Stimulated activated CD4-positive, alpha-beta T cell treated with anti-CD3 and anti-CD28 coated beads, Interleukin-12 subunit alpha, Interleukin-12 subunit beta, amount 100 ng/mL, for 48 hours (primary cell): ENCODE measurements at places on chromosomes 13 and 19.

DNA sequence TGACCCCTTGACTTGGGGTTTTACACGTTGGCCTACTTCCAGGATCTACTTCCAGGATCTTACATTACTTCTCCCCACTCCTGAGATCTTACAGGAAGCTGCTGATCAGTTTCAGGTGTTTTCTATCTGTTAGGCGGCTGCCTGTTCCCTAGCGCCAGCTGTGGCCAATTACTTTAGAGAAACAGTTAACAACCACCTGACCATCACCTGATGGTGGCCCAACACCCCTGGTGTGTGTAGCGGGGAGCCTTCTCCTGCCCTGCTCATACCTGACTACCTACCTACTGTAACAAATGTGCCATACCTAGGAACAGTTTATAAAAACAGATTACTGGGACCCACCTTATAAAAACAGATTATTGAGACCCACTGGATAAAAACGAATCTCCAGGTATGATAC is 2.8 kb upstream of the POP4 start:
- DNase-seq, result no peak

DNA sequence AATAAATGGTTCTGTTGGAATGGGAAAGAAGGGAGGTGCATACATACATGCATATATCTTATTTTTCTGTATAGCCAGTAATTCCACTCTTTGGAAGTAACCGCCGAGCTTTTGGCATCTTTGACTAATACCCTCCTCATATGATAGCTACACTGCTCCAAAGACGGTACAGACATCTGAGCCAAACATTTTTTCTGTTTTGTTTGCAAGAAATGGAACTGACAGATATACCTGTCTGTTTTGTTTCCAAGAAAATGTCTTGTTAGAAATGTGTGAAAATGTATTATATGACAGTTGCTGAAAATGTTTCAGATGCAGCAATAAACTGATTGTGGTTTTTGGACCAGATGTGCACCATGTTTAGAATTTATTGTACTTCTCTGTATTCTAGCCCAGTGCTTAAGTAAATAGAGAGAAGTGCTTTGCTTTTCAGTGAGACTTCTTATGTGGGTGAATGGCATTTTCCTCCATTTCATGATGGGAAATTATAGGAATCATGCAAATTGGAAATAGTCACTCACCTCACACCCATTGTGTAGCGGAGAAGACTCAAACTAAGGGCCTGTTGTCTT is 396.9 kb downstream of the KCNRG start:
- DNase-seq, result no peak

GRCh38 chr13:113369881-113370280 is 6.0 kb upstream of the GRTP1 start:
- DNase-seq, result no peak

DNA sequence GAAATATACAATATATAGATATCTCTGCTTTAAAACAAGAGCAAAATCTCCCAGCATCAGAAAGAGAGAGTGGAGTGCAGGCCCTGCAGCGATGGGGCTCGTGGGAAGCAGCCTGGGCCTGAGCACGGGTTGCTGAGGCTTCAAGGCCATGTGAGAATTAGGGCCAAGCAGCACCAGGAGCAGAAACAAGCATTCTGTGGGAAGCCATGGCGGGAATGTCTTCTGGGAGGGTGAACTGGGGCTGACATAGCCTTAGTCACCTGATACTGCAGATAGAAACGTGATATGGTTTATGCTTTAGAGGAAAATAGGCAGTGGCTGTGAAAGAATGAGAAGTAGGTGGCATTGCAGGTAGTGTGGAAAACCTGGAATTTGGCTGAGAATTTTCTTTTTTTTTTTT is 472.3 kb downstream of the IRS2 start:
- no peak for DNase-seq

DNA sequence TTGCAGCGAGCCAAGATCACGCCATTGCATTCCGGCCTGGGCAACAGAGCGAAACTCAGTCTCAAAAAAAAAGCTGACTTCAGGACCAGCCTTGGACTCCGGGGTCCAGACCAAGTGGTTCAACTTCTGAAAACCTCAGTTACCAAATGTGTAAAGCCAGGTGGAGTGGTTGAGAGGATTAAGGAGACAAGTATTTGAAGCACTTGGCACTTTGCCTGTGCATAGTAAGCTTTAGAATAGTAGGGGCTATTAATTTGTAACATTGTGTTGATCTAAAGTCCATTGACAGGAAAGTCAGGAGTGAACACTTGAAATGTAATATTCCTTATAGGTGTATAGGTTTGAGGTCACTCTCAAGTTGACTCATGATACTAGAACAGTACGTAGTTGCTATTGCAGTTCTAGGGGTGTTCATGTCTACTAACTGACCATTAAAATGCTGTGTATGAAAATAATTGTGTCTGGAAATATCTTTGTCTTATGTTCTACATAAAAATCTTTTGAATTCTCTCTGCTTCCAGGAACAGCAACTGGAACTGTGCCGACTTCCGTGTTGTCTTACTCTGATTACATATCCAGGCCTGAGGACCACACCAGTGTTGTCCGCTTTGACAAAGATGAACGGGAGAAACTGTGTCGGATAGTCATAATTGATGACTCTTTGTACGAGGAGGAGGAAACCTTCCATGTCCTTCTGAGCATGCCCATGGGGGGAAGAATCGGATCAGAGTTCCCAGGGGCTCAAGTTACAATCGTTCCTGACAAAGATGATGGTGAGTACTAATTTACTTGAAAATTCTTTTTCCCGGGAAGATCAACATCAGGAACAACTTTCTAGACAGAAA is 97.4 kb downstream of the FREM2 start:
- DNase-seq, result no peak

GRCh38 chr13:53341144-53341510 is 312.5 kb downstream of the OLFM4 start:
- DNase-seq, result no peak

DNA sequence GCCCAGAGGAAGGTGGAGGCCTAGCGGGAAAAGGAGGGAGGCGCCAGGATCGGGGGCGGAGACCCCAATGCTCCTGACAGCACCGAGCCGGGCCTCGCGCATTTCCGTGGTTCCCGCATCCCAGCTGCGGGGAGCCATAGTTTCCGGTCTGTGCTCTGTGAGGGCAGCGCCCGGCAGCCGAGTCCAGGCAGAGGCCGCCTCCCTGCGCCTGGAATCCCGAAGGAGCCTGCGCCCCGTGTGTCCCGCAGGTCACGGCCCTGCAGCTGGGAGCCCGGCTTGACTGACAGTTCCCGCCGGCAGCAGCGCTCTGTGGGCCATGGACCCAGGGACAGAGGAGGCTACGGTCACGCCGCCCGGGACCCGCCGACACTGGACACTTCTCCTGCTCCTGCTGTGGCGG is 74.6 kb upstream of the C13orf46 start:
- DNase-seq, result no peak

GRCh38 chr19:50876456-50876855 is 3.2 kb downstream of the KLK2 start:
- DNase-seq, result no peak

GRCh38 chr19:11736696-11737095 is 2.0 kb downstream of the ZNF823 start:
- DNase-seq, result no peak

DNA sequence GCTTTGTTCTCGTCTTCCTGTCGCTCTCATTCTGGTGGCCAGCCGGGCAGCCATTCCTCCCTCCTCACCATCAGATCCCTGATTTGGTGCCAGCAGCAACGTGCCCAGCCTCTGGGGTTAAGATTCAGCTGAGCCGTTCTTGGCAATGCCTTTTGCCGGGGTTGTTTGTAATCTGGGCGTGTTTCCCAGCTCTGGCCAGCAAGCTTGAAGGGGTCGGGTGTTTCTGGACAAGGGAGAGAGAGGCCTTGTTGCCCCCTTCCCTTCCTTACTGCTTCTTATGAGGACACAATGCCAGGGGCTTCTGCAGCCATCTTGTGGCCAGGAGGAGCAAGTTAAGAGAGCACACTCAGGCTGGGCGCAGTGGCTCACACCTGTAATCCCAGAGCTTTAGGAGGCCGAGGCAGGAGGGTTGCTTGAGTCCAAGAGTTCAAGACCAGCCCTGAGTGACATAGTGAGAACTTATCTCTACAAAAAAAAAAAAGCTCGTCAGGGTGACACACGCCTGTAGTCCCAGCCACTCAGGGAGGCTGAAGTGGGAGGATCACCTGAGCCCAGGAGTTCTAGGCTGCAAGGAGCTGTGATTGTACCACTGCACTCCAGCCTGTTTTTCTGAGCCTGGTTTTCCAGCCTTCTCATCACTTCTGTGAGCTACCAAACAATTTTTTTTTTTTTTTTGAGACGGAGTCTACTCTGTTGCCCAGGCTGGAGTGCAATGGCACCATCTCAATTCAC is 10.7 kb upstream of the CRTC1 start:
- no peak for DNase-seq

DNA sequence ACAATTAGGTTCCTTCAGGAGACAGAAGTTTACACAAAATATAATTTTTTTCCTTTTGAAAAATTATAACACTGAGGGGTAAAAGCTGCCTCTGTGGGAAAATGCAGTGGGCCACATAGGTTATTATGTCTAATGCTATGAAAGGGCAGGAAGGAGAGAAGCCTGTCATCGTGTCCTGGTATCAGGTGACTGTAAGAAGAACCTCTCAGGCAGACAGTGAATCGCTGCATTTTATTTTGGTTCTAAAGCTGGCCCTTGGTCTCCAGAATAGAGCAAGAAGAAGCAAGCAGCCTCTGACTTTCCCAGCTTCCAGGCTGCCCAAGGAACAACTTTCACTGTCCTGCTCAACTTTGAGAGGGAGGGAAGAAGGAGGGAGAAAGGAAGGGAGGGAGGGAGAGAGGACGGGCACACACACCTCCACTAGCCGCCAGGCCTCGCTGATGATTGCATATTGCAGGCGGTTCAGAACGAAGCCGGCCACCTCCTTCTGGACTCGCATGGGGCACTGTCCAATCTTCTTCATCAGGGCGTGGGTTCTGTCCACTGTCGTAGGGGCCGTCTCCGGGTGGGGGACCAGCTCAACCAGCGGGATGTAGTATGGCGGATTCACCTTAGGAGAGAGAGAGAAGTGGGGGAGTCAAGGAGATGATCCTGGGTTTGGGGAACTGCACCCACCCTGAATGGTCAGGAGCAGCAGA is 93.8 kb downstream of the CRYL1 start:
- DNase-seq, result no peak

GRCh38 chr13:44648392-44649103 is 72.4 kb upstream of the TSC22D1 start:
- no peak for DNase-seq

- no peak for DNase-seq
Observed at GRCh38 chr19:41991025-41991424, 3.0 kb downstream of the ATP1A3 start.

- DNase-seq, result no peak
Observed at GRCh38 chr13:78826936-78827335, 168.0 kb upstream of the OBI1 start.

DNA sequence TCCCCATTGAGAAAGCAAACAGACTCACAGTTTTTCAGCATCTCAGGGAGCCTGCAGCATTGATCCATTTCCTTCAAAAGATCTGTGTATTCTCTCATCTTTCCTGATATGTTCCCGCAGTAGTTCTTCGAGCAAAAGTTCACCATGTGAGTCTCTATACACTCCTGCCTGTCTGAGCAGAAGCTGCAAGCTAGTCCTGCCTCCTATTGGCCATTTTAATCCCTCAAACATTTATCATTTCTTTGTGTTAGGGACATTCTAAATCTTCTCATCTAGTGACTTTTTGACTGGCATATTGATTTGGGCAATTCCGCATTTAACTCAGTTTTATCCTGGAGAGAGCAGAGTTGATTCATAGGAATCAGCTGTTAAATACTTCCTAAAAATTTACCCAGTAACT is 660.4 kb upstream of the KLF12 start:
- no peak for DNase-seq

DNA sequence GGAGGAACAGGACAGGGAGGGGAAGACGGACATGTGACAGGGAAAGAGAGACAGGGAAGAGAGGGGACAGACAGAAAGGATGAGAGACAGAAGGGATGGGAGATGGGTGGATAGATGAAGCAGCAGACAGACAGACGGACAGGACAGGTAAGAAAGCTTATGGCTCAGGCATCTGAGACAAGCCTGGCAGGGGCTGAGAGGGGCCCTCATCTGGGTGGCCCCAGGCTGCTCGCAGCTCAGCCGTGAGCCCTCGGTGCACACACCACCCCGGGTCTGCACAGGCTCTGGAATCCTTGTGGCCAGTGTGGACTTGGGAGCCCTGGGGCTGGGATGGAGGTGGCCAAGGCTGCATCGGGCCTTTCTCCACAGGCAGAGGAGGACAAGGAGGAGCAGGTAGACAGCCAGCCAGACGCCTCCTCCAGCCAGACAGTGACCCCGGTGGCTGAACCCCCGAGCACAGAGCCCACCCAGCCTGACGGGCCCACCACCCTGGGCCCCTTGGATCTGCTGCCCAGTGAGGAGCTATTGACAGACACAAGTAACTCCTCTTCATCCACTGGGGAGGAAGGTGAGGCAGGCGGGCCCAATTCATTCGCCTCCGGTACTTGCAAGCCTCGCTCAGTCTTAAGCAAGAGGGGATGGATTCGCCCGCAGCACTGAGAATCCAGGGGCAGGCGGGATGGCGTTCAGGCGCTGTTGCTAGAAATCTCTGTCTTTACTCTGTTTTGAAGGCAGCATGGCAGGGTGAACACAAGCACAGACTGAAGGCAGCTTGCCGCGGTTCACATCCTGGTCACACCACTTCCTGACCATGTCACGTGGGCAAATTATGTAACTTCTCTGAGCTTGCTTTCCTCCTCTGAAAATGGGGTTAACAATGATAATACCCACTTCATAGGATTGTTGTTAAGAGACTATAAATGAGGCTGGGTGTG is 14.0 kb downstream of the GRAMD1A start:
- DNase-seq, result no peak

- DNase-seq, result no peak
Observed at GRCh38 chr13:75693227-75693626, 57.1 kb downstream of the LMO7 start.

DNA sequence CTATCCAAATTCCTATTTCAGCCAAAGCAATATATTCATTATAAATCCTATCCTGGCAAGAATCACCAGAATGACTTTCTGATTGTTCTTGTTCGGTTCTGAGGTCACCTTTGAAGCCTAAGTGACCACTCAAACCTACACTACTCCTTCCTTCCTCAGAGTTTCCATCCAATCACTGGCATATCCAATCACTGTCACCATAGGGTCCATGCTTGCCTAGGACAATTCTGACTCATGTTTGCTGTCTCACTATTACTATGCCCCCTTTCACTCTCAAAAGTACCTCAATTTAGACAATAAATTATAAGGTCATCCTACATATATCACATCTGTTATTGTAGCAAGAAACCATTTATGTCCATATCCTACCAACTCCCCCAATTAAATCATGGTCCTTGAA is 58.9 kb downstream of the UBL3 start:
- no peak for DNase-seq
